ENCODE measurements at places on chromosomes 2 and 18. TPM values are rescaled to one million over a fixed set of nuclear protein-coding genes. Genes with fewer than 3 reads are reported as not detected.

- DNase-seq, result no peak
Observed at GRCh38 chr2:167144179-167144898, 256.1 kb downstream of the XIRP2 start.

DNA sequence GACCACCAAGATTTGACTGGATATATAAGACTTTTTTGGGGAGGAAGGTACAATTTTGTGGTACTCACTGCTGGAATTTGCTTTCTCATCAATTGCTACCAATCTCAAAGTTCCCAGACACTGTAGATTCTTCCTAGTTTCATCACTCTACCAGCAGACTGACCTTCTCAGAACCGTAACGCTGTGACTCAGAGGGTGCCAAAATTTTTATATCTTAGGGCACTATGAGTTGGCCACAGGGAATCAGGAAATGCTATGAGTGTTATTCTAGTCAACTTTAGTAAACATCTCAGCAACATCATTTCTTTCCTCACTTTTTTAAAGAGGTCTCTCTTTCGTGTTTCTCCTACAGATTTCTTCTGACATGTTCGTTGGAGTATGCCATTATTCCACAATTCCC, 499.0 kb downstream of the TMX3 start:
- DNase-seq, result no peak

GRCh38 chr2:182668671-182669070, 47.4 kb upstream of the DNAJC10 start:
- DNase-seq, result no peak

Gene RMND5A
- 62.4 TPM for polyA plus RNA-seq

DNA sequence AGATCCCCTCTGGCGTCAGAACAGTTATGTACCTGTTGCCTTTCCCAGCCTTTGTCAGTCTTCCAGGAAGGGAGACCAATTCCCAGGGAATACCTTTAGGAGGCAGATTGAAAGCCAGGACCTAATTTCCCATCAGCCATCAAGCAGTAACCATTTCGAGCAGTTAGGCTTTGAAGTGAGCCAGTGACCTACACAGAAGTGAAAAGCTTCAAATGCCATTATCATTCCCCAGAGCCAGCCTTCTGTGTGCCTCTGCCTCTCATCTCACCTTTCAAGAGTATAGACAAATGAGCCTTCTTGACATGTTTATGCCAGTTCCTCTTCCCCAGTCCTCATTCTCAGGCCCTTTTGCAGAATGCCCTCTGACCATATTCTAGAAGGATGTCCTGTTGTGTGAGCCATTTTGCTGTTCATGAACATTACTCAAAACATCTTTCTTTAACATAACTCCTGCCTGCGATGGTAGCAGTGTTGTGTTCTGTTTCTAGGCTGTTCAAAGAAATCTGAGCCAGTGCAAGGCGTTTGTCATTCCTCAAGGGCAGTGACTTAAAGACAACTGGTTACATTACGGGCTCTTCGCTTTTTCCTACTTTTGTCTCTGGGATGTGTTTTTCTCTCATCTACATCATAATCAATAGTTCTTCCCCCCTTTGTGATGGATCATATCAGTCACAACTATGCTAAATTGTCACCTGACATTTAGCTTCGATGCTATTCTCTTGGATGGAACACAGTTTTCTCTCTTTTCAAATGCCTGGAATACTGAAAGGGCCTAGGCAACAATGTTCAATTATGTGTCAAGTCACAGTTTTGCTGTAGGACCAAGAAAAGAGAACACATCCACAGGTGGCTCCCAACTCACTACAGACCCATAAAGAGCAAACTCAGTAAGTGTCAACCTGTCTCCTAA, 138.6 kb downstream of the ALK start:
- peak; percentile 57 for DNase-seq

Gene SRD5A2
- polyA plus RNA-seq, result 0.04 TPM

DNA sequence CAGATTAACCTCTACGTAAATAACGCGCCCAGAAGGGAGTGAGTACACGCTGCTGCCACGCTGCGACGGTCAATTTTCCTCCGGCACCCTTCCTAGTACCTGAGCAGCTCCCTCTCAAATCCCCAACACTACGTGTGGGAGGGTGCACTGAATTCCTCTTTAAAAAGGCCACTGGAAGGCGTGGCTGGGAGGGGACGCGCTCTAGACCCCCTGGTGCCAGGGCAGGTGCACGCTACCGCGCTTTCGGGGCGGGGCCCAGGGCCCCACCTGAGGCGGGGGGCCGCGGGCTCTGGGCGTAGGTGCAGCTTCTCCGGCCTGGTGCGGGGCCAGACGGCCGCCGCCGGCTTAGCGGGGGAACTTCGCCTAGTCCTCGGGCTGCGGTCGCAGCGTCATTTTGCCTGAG, 668 bp upstream of the ANKRD12 start:
- DNase-seq, result peak; percentile 12

DNA sequence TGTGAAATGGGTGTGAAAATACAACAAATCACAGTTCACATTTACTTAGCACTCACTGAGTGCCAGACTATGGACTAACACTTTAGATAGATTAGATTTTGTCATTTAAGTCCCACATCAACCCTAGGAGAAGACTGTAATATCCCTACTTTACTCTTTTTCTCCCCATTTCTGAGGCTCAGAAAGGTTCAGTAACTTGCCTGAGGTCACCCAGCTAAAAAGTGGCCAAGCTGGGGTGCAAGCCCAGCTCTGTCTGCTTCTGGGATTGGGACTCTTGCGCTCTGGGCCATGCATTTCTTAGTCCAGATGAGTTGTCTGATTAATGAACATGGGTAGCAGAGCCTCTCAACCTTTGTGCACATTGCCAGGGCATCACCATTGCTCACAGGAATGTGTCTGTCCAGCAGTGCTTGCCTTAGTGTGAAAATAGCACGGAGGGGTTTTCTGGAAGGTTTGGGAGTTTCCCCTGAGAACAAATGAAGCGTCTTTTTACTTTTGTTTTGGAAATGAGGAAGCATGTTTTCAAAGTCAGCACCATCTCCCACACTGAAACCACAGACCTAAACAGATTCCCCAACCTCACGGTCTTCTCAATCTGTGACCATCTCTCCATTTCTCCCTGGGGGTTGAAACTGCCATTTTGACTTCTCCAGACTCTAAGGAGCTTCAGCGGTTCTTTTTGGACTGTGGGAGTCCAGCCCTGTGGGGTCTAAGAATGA, 31.9 kb downstream of the NRP2 start:
- DNase-seq, result no peak

Data from left renal pelvis (tissue), 4 donors.